NCI-H510A treated with DMSO at 0.1 percent for 48 hours (cell line): ENCODE measurements at places on chromosomes 5 and 9.

DNA sequence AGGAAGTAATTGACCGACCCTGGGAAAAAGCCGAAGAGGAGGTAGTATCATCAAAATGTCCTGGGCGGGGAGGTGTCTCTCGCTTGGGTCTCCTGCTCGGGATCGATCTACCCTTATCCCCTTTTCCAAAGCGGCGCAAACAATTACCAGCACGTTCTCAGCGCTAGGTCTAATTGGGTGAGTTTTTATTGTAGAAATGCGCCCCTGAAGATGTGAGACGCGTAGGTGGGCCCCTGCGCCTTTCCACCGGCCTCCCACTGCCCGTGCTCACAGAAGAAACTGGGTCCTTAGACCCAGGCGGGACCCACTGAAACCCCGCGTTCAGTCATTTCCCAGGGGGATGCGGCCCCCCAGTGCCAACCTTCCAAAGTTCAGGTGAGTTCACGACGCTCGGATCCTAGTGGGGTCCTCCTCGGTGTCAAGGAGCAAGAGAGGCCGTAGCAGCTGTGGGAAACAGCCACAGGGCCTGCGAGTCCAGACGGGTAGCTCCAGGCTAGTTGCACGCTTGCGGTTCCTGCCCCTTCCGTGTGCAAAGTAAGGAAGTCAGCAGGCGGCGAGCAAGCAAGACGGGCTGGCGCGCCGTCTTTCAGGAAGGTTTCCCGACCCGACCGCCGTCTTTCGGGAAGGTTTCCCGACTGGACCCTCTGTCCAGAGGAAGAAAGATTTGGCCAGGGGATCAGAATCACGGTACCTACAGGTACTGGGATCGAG lies 1.5 kb downstream of the SMIM32 start:
- DNase-seq = no peak

DNA sequence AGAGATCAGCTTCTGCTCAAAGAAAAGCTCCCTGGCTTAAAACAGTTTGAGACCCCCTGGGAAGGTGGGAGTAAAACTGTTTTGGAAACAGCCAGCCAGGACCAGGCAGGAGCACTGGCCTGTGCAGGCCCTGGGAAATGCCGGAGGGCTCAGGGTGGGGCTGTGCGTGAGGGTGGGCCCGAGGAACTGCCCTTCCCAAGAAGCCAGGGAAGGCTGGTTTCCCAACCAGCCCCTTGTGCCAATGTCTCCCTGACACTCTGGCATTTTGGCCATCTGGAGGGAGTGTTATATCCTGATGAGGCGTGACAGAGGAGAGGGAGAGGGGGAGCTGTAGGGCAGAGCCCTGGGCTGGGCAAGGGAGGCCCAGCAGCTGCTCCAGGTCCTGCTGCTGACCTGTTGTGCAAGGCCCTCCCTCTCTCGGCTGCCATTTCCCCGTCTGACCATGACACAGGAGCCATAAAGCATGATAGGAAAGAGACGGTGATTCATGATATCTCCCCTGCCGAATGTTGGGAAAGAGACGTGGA lies 16.1 kb downstream of the OLFML2A start:
- no peak for DNase-seq

- no peak for DNase-seq
Observed at GRCh38 chr9:1047591-1048230, 2.4 kb upstream of the DMRT2 start.

DNA sequence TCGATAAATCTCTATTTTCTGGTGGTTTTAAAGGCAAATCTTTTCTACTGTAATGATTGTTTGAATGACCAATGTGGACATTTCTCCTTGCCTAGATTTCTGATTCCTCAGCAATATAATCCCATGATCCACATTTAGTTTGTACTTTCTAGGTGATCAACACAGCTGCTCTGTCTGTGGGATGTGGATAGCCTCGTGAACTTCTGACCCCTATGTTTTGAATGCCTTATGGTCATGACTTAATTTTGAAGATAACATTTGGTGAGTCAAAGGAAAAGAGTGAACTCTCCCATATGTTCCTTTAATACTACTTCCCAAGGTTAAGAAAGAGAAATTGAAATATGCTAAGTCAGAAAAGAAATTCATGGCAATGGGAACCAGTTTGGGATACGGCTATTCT lies 147.5 kb downstream of the CAVIN4 start:
- DNase-seq = no peak

DNA sequence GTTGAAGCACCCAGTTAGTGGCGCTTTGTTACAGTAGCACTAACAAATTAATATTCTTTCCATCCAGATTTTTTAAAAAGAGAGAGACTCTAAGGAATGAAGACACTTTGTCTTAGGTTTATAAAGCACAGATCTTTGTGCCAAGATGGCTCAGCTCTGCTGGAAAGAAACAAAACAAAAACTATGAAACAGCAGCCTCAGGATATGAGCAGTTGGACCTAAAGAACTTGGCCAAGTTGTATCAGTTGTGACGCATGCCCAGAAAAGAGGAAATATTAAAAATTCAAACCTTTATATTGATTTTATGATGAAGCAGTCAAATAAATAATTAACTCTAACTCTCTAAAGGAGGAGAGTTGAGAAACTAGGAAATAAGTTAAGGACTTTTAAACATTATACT lies 427.2 kb downstream of the SPOCK1 start:
- no peak for DNase-seq

- DNase-seq = no peak
Observed at GRCh38 chr9:74275872-74276508, 221.1 kb upstream of the RORB start.

DNA sequence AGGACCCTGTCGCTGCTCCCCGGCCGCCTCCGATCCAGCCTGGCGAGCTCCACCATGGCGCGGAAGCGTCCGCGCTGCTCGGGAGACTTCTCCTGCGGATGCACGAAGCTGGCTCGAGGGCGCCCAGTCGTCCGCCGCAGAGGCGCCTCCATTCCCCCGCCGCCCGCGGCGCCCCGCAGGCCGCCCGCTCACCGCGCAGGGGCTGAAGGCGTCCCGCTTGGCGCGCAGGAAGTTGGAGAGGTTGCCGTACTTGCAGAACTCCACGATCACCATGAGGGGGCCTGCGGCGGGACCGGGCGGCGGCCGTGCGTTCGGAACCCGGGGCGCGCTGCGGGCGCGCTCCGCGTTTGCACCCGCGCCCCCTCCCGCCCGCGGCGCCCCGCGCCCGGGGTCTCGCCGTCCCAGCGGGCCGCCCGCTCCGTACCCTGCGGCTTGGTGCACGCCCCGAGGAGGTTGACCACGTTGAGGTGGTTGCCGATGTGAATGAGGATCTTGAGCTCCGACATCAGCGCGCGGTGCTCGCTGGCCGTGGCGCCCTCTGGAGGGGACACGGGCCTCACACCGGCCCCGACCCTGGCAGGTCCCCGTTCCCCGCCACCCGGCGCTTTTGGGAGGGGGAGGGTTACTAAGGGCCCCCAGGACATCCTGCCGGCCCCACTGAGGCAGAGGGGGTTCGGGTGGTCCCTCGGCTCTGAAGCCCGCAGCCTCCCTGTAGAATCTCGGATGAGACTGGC lies 27.7 kb upstream of the SCGB3A1 start:
- DNase-seq = no peak

GRCh38 chr9:115668521-115668920 lies 485.1 kb upstream of the PAPPA start:
- no peak for DNase-seq

GRCh38 chr9:32782476-32783167 lies 718 bp upstream of the TMEM215 start:
- DNase-seq = no peak

DNA sequence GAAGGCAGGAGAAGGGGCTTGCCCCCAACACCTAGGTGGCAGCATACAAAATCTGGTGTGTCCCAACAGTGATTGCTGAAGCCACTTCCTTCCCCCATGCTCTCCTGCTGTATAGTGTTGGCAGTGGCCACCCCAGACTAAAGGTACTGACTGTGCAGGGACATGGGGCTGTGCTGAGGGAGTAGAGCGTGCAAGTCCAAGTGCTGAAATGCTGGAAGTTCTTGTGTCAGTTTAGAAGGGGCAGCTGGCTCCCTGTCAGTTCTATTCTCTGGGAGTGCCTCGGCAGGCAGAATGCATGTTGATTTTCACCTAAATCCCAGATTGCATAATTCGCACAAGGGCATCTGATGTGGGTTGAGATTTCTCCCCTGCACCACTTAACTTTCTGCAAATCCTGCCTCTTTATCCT lies 68.6 kb downstream of the GDNF start:
- DNase-seq = no peak

DNA sequence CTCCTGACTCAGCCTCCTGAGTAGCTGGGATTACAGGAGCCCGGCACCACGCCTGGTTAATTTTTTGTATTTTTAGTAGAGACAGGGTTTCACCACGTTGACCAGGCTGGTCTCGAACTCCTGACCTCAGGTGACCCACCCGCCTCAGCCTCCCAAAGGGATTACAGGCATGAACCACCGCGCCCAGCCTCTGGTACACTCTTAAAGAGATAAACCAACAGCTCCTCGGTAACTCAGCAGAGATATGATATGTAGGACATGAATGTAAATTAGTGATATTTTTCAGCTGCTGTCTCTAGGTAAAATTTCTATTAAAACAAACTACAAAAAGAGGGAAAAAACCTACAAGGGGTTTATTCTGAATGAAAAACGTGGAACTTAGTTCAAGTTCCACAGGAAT lies 42.8 kb upstream of the HK3 start:
- no peak for DNase-seq

DNA sequence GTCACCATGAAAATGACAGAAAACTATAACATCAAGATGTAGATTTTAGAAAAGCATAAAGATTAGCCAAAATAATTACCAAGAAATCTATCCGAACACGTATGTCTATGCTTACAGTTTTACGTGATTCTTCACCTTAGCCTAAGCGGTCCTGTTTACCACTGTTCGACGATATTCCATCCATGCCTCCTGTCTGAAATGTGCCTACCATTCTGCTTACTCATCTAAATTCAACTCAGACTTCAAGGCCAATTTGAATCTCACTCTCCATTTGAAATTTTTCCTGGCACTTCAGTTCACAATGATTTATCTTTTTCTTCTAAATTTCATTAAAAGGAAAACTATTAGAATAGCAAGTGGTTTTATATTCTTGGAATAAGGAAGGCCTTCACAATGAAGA lies 15.4 kb downstream of the ZDHHC21 start:
- DNase-seq = no peak

DNA sequence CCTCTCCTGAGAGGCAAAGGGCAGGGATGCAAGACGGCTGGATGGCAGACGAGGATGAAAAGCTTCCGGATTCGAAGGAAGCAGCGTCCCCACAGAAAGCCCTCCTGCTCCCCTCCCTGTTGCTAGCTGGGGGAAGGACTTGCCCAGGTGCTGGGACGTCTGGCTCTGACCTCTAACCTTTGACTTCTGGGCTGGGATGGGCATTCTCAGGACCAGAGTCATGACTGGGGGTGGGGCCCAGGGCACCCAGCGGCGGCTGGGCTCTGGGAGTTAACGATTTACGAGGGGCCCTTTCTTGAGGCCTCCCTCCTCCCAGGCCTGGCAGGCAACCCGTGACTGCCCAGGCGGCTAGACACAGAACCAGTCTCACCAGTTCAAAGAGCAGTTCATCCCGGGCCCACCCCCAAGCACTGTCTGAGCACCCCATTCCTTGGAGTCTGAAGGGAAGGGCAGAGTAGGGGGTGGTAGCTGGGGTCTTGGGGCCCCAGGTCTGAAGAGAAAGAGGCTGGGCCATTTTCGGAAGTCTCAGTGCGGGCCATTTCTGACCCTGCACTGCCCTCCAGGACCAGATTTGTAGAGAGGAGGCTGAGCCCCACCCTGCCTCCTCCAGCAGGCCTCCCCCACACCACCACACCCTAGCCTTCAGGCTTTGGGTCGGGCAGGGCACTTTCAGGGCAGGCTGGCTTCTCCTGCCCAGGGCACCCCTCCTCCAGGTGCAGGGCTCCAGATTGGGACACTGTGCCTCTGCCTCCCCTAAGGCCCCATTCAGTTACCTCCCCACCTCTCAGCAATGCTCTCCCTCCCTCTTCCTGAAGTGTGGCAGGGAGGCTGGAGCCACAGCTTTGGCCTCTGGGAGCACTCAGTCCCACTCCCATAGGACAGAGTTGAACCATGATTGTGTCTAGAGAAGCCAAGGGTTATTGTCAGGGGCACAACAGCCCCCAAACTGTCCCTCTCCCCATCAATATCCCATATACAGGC lies 5.0 kb upstream of the CXXC5 start:
- DNase-seq = no peak

DNA sequence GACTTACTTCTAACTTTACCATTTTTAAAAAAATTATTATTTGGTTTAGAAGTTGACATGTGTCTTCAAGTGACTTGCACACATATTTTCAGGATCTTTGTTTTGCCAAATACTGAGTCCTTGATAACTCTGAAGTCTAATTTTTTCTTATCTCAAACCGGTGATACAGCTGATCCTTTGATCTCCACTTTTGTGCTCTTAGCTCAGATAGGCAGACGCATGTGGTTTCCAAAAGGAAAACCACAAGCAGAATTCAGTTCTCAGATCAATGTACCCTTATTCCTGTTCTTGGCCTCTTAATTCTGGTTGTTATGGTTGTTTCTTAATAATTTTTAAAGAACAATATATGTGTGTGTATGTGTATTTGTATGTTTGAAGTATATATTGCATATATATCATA lies 238.3 kb upstream of the EDIL3 start:
- DNase-seq = no peak

GRCh38 chr9:104906441-104907277 lies 21.3 kb downstream of the ABCA1 start:
- no peak for DNase-seq

DNA sequence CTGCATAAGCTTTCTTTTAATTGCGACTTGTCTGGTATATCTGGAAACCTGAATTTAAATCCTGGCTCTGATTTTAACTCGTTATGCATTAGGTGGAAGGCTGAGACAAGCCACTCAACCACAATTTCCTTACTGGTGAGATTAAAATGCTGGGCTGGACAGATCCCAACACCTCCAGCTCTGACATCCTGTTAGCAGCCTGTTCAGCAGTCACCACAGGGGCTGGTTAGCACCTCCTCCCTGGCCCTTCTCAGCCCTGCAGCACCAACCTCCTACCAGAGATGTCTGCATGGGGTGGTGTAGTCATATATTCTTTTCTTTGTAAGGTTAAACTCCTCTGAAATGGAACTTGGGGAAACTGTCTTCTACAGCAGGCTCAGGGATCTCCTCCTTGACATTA lies 156.5 kb upstream of the NFIL3 start:
- DNase-seq = no peak

GRCh38 chr5:77885519-77885918 lies 109.4 kb upstream of the TBCA start:
- no peak for DNase-seq

DNA sequence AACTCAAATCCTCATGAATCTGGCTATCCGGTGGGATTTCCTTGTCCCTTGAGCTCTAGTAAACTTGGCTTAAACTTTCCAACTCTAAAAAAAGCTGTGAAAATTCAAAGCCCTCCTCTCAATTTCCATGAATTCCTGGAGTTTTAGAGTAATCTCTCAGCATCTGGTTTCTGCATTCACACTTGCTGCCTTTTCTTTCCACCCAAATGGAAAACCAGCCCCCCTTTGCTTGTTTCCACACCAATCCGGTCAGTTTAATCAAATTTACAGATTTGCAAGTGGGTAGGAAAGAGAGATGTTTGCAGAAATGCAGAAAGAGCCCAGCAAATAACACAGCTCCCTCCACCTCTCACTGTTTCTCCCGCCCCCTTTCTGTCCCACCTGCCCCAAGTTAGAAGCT lies 91.1 kb downstream of the ENC1 start:
- no peak for DNase-seq

- no peak for DNase-seq
Observed at GRCh38 chr5:43045236-43045635, 5.1 kb upstream of the ANXA2R start.
